ENCODE measurements at places on chromosomes 2 and 18.

- DNase-seq, result no peak
These were observed at the start of gene CTLA4 for GRCh38 chr2:203867561-203868200. TSS of gene CTLA4 (plus strand) at chr2:203867771. CDS start at chr2:203867943, 172 bp downstream.

DNA sequence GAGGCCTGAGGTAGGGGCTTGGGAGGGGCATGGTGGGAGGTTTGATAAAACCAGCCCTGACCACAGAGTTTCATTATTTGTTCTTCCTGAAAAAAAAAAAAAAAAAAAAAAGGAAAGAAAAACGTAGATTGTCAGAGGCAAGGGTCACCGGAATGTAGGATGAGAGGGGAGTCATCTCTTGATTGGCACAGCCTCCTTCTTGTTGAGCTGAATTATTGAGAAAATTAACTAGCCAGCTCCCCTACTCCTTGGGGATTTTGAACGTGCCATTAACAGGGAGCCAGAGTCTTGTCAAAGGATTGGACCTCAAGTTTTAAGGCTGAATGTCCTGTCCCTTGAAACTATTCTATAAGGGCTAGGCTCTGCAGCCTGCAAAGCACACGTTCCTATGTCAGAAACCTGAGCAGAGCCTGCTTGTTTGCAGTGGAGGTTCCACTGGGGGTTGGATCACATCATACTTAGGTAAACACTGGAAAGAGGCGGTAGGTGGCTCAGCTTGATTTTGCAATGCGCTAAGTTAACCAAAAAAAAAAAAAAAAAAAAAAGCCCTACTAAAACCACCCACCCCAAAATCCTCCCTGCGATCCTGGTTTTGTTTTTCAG, 2.3 kb downstream of the INHBB start:
- no peak for DNase-seq

- no peak for DNase-seq
These were observed 3.1 kb downstream of the ELP2 start for GRCh38 chr18:36132756-36133155.

DNA sequence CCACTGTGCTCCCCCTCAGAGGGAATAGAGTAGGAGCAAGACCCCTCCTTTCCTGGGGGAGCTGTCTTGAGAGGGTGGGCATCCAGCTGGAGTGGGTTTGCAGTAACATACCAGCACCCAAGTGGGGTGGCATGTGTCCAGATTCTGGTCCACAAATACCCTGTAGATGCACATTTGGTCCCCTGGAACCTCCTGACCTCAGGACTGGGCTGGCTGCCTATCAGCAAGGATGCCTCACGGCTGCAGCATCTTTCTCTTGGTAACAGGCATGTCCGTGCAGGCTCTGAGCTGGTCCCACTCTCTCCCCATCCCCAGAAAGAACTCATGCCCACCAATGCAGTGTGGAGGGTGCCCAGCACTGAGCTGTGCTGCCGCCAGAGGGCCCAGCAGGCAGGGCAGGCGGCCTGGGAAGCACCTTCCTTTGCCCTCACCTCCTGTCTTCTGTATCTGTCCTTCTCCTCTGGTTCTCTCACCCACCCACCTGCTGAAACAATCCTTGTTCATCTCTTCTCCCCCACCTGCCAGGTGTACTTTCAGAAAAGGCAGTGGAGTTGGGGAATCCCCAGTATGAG, 47.4 kb downstream of the ITGB1BP1 start:
- DNase-seq, result no peak

GRCh38 chr18:43115076-43115921, at the start of gene RIT2:
TSS of gene RIT2 (minus strand) at chr18:43115685.
- no peak for DNase-seq

Measured in stimulated activated CD8-positive, alpha-beta memory T cell treated with anti-CD3 and anti-CD28 coated beads, Interleukin-4, amount 100 ng/mL, for 1 hour (primary cell).